Trophoblast cell (in vitro differentiated cells and primary cell): ENCODE measurements at places on chromosomes 11 and 22.
A peak's percentile ranks its signal among the peaks of the same experiment; 100 is the strongest.

DNA sequence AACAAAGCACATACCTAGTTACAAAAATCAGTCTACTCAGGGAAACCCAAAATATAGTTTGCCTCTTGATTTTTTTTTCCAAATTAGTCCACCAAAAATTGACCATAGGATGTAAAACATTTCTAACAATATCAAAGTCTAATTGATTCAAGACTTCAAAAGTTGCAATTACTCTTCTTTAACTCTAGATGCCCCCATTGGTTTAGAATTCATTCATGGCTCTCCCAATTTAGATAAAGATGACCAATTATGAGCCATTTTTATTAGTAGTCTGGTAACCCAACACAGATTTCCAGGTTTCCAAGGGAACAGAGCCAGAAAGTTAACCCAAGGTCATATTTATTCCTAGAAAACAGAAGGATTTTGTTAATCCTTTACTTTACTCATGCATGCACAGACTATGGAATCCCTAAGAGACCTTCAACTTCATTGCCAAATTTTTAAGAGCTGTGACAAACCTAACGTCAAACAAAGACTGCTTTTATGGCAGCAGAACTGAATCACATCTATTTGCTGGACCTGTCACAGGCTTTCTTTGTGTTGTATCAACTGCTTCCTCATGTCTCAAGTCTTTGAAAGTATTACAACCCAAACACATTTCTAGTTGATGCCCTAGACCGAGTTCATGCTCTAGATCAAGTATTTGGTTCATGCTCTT lies 55.3 kb downstream of the C22orf42 start:
- no peak for DNase-seq

DNA sequence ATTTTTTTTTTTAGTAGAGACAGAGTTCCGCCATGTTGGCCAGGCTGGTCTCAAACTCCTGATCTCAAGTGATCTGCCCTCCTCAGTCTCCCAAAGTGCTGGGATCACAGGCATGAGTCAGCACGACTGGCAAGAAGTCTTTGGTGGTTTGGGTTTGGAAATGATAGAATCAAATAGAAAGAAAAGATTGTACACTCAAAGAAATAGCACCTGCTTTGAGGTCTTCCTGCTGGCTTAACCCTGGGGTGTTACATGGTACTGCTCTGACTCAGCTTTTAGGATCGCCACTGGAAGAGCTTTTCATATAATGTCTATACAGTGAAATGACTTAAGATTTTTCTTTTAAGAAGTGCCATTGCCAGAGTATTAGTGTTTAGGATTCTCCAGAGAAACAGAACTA lies 50.2 kb downstream of the JAM3 start:
- DNase-seq, result peak; percentile 62

DNA sequence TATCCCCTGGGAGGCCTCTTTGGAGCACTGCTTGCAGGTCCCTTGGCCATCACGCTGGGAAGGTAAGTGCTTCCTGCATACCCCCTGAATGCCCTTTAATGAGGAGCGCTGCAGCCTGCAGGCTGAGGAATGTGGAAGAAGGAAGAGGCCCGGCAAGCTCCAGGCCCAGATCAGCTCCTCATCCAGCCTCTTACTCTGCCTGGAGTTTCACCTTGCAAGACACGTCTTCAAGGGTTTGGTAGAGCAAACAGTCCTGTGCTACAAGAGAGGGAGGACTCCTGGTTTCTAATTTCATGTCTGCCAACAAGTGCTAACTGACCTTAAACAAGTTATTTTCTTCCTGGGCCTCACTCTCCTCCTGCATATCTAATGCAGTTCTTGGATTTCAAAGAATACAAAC lies 10.9 kb downstream of the SLC2A11 start:
- DNase-seq, result no peak

DNA sequence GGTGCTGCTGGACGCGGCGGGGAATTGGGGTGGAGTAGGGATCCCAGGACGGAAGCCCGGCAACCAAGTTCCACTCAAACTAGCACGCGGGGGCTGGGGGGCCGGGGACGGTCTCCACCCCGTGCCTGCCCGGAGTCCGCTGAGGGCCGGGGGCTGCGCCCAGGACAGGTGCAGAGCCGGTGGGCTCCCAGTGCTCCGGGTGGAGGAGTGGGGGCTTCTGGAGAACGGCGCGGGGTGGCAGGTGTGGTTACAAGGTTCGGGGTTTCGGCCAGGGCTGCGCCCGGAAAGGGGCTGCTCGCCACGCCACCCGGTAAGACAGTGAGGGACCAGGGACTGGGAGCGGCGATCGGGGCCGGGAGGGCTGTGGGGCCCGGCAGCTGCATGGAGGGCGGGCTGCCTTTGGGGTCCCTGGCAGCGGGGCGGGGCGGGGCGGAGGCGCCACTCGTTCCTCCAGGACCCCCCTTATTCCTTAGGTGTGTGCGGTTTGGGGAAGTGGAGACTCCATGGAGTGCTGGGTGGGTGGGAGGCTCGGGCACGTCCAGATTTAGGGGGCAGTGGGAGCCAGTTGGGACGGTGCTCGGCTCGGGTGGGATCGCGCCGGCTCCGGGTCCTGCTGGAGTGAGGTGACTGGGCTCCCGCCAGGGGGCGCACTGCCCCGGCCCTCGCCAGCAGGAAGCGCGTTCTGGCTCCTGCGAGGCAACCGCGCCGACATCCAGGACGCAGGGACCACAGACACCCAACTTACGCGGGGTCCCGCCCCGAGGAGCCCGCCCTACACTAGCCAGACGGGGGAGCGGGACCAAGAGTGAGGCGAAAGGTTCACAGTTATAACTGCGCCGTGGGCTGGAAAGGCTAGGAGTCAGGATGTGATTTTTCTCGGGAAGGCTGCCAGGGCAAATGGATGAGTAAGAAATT lies 868 bp downstream of the TSPAN18 start:
- DNase-seq, result peak; percentile 62

- peak; percentile 96 for DNase-seq
Observed at GRCh38 chr11:19524171-19524671, 188.4 kb upstream of the NAV2 start.

DNA sequence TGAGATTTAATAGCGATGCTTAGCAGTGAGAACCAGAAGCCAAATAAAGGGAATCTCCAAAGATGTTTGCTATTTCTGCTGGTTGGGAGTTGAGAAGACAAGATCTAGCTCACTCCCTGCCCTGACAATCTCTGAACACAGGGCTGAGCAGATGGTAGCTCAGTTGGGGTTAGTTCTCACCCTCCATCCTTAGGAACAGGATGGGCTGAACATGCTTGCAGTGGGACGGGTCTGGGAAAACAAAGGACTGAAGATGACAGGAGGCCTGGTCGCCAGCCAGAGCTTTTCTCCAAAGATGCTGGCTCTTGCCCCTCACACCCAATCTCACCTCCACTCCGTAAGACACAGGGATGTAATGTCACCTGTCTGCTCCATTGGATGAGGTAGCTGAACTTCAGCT lies 72.7 kb downstream of the SC5D start:
- DNase-seq, result no peak

DNA sequence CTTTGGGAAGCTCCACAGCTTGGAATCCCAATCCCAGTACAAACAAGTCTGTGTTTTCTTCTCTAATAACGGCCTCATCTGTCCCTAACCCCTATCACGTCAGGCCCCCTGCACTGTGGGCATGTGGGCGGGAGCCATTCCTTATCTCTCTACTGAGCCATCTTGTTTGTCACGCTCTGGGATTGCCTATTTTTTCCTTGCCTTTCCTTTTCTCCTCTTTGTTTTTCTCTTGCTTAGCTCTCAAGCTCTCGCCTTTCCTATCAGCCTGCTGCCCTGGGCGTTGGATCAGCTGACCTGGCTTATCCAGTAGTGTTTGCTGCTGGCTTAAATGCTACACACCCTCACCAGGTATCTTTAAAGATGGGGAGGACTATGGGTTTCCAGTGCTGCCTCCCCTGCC lies 35.8 kb downstream of the ARHGAP1 start:
- peak; percentile 86 for DNase-seq

DNA sequence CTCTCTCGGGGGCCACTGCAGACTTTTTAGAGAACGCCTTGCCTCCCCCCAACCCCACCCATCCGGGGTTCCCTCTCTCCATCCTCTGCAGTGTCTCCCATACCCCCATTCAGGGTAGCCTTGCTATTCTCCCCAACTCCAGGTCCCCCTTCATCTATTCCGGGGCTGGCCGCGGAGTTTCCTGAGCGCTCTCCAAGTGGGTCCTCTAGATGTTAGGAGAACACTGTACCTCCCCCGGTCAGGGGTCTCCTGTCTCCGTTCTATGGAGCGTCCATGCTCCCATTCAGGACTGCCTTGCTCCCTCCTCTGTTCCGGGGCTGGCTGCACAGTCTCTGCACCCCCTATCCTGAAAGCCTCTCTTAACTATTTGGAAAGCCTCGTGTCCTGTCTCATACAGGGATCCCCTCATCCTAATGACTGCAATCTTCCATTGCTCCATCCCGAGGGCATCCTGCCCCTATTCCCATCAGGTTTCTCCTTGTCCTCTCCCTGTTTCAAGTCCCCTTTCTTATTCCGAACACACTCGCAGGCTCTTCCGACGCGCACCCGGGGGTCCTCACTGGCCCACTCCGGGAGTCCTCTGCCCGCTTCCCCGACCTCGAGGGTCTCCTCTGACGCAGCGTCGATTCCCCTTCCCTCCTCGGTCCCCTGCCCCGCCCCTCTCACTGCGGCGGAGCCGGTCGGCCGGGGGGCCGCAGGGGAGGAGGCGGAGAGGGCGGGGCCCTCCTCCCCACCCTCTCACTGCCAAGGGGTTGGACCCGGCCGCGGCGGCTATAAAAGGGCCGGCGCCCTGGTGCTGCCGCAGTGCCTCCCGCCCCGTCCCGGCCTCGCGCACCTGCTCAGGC lies at the start of gene NEFH:
TSS of gene NEFH (plus strand) at position 802 of the 845 bp plus-strand sequence. CDS start 45 bp downstream, outside the sequence.
- no peak for DNase-seq

- DNase-seq, result no peak
Observed at GRCh38 chr11:68258363-68258765, 13.4 kb downstream of the C11orf24 start.

GRCh38 chr22:35604621-35605368 lies 12.3 kb downstream of the MB start:
- peak; percentile 90 for DNase-seq

GRCh38 chr11:130124096-130124495 lies 35.5 kb upstream of the ST14 start:
- peak; percentile 65 for DNase-seq

- DNase-seq, result peak; percentile 92
Observed at GRCh38 chr11:32137263-32137662, 46.4 kb downstream of the RCN1 start.

DNA sequence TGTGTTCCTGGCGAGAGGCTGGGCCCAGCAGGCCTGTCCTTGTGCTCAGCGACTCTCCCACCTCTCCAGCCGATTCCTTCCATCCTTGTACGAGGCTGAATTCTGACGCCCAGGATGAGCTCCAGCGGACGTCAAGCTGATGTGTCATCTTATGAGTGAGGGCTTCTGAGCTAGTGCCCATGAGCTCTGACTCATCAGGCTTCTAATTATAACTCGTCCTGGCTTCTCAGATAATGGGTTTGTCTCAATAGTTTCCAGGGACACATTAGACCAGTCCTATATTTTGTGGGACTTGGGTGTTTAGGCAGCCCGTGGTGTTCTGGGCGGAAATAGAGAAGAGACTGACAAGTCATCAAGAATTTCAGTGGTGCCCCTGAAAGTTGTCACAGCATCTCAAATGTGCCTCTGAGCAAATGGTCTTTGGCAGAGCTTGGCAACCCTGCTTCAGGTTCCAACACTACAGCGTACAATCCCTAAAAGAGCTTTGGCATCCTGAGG lies 108.2 kb upstream of the CD44 start:
- DNase-seq, result peak; percentile 94

GRCh38 chr11:35928688-35929395 lies 15.0 kb upstream of the LDLRAD3 start:
- DNase-seq, result no peak

- no peak for DNase-seq
Observed at GRCh38 chr11:99901175-99901574, 785.9 kb upstream of the ARHGAP42 start.

DNA sequence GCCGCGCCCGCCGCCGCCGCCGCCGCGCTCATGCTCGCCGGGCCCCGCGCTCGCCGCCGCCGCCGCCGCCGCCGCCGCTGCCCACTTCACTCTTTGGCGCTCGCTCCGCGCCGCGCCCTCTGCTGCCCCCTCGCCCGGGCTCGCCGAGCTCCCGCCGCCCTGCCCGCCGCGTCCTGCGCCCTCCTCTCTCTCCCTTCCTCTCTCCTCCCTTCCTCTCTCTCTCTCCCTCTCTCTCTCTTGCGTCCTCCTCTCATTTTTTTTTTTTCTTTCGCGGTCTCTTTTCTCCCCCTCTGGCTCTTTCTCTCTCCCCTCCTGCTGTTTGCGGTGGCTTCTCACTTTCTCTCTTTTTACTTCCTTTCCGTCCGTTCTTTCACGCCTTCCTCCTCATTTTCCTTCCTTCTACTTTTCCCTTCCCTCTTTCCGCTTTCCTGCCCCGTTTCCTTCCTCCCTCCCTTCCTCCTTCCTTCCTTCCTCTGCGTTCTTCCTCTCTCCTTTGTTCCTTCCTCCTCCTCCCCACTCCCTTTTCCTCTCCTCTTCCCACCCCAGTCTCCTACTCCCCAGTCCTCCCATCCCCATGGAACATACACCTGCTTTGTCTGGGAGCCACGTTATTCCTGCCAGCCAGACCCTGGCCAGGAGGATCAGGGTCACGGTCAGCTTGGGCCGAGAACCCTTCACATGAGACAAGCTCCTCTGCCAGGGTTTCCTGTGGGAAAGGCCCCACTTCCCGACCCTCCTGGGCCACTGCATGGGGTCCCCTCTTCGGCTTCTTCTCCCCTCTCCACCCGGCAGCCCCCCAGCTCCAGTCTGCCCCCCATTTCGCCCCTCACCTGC lies 19.3 kb upstream of the SHISAL1 start:
- no peak for DNase-seq

DNA sequence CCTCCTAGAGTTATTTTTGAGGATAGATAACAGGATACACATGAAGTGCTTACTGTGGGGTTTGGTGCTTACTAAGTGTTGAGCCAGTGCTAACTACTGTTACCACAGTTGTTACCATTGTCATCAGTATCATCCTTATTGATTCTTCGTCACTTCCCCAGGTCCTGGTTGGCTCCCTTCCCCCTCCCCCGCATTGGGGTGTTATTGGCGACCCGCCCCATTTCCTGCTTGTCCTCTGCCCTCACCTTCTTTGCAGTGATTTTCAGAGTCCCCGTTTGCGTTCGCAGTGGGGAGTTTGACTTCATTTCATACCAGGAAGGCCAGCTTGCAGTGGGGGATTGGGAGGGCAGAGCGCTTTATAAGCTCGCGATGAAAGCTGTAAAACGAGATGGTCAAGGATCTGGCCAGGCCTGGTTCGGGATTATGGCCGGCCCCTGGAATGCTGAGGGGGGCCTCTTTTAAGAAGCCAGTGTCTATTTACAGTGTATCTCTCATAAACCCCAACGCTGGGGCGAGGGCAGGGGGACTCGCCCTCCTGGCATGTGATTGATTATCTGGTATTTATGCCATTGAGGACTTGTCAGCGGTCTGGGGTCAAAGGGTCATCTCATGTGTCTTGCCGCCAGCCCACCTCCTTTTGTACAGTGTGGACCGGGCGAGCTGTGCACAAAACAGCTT lies 84.6 kb upstream of the NNMT start:
- DNase-seq, result no peak

- DNase-seq, result no peak
Observed at GRCh38 chr11:9700105-9700801, 36.4 kb downstream of the SWAP70 start.

- DNase-seq, result peak; percentile 60
Observed at GRCh38 chr11:110434952-110435779, 5.4 kb downstream of the FDX1 start.
